ENCODE measurements at places on chromosomes 13 and 19.

GRCh38 chr19:56837492-56838023 lies 3.0 kb downstream of the PEG3 start:
- DNase-seq = no peak

GRCh38 chr13:59651479-59651878 lies 512.2 kb downstream of the DIAPH3 start:
- DNase-seq = no peak

- DNase-seq = no peak
Observed at GRCh38 chr19:409516-410242, 732 bp upstream of the C2CD4C start.

DNA sequence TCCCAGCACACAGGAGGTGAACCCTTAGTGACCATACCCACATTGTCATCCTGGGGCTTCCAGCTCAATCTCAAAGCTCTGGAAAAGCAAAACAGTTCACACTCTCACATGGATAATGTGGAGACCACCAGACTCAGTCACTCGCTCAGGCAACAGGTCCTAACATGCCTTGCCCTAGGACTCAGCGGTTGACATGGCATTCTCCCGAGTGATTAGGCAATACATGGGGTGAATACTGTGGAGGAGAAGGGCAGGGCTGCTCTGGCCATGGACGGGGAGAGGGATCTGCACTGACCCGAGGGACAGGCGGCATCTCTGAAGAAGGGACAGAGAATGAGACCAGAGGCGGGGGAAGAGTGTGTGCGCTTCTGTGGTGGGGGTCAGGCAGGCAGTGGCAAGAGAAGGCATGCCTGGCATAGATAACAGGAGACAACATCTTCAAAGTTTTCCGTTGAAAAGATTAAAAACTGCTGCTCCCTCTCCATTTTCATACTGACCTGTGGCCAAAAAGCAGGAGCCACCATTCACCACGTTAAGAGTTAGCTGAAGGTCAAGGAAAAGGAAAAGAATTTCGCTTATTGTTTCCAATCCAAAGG lies 44.5 kb upstream of the EPHX3 start:
- no peak for DNase-seq
